Mammary epithelial cell (primary cell): ENCODE measurements at places on chromosomes 1 and 21. TPM values are rescaled to one million over a fixed set of nuclear protein-coding genes. Genes with fewer than 3 reads are reported as not detected.

- DNase-seq = peak; percentile 53
Observed at GRCh38 chr1:196114193-196114592, 494.0 kb downstream of the KCNT2 start.

The ACTL8 gene
- not detected in 2 replicates for total RNA-seq

- peak; percentile 87 for DNase-seq
Observed at GRCh38 chr1:36224537-36225282, 467 bp downstream of the THRAP3 start.

The TRPM2 gene
- 14.0 and 14.6 TPM in 2 replicates for total RNA-seq

GRCh38 chr1:107047602-107048001 lies 8.9 kb upstream of the PRMT6 start:
- no peak for DNase-seq

- DNase-seq = no peak
Observed at GRCh38 chr1:167148421-167148820, 54.5 kb downstream of the STYXL2 start.
